A375 (cell line): ENCODE measurements at places on chromosomes 6 and 20. TPM values are rescaled to one million over a fixed set of nuclear protein-coding genes. Genes with fewer than 3 reads are reported as not detected.

PRL gene
- total RNA-seq: not detected in 2 replicates

RPS6KA2 gene
- total RNA-seq: 10.5 and 14.1 TPM in 2 replicates

HLA-F gene
- 16.2 and 18.7 TPM in 2 replicates for total RNA-seq

GGTLC1 gene
- not detected in 2 replicates for total RNA-seq

RNF144B gene
- 0.19 and 0.45 TPM in 2 replicates for total RNA-seq
